Myocyte (in vitro differentiated cells): ENCODE measurements at places on chromosomes 7 and 10. TPM values are rescaled to one million over a fixed set of nuclear protein-coding genes. Genes with fewer than 3 reads are reported as not detected.

The ITIH5 gene
- total RNA-seq = not detected in 2 replicates

- DNase-seq = peak; percentile 99
Observed at GRCh38 chr7:138460176-138460648, at the start of gene TRIM24. Gene TRIM24 (plus strand): TSS chr7:138460259. CDS start chr7:138460549, 290 bp downstream.

- no peak for DNase-seq
Observed at GRCh38 chr7:98175260-98175940, 35.8 kb upstream of the BHLHA15 start.

DNA sequence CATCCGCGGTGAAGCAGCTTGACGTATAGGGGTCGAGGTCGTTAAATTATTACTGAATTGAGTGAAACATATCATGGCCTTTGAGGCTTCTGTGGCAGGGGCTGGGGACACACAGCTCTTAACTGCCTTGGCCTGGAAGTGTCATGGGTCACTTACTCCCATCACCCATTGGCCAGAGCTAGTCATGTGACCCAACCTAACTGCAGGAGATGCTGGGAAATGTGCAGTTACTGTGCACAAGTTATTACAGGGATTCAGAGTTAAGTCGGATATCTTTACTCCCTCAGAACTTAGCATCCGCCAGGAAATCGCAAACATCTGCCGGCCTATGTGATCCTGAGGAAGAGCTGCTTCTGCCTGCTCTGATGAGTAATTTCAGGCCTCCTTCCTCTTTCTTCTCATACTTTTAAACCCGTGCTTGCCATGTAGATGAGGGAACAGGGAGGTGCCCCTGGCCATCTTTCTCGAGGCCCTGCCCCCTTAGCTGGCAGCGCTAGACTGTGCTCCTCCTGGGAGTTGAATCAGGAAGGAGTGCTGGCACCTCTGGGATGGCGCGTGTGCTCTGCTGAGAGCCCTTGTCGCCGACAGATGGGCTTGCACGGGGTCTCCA is 203.6 kb downstream of the TCF7L2 start:
- DNase-seq = no peak

GRCh38 chr10:101666083-101666482 is 28.9 kb downstream of the FBXW4 start:
- DNase-seq = no peak

- no peak for DNase-seq
Observed at GRCh38 chr7:115135769-115136410, 214.0 kb downstream of the MDFIC start.

GRCh38 chr7:47335557-47336471 is 246.1 kb downstream of the TNS3 start:
- peak; percentile 98 for DNase-seq

DNA sequence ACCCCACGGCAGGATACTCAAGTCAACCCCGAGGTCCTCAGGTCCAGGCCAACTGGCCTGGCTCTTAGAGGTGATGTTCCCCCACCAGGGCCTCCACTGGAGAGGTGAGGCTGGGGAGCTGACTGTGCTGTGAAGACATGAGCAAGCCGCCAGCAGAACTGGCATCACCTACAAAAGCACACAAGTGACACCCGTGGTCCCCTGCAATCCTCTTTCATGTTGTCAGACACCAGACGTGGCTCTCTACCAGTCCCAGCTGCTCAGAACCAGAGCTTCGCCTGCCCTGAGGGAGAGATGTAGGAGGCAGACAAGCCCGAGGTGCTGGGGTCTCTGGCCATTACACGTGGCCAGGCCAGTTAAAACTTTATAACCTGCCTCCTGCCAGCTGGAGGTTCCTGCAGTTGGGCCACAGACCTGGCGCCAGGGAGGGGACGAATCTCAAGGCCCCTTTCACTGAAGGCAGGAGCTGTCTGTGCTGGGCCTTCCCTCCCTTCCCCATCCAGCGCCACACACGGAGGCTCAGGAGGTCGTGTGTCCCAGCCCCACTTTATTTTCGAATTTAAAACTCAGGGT is 2.2 kb downstream of the COMTD1 start:
- DNase-seq = no peak

The PRF1 gene
- total RNA-seq = not detected in 2 replicates

DNA sequence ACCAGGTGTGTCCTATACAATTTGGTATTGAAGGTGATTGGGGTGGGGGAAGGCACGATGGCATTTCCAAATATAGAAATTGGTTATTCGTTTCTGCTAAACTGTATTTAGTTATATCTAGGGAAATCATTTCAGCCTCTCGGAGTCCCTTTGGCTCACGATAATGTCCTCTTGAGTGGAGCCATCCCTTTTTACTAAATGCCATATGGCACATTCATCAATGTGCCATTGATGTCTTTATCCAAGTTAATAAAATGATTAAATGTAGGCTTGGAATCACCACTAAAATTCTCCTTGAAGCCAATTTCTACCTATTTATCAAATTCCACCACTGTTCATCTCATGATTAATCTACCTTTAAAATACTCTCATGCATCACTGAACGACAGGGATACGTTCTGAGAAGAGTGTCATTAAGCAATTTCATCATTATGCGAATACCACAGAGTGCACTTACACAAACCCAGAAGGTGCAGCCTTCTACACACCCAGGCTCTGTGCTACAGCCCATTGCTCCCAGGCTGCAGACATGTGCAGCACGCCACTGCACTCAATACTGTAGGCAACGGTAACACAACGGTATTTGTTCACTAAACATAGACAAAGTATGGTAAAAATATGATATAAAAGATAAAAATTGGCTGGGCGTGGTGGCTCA is 219.2 kb upstream of the C7orf33 start:
- DNase-seq = no peak

The FOXP2 gene
- total RNA-seq = 0.64 and 1.8 TPM in 2 replicates

DNA sequence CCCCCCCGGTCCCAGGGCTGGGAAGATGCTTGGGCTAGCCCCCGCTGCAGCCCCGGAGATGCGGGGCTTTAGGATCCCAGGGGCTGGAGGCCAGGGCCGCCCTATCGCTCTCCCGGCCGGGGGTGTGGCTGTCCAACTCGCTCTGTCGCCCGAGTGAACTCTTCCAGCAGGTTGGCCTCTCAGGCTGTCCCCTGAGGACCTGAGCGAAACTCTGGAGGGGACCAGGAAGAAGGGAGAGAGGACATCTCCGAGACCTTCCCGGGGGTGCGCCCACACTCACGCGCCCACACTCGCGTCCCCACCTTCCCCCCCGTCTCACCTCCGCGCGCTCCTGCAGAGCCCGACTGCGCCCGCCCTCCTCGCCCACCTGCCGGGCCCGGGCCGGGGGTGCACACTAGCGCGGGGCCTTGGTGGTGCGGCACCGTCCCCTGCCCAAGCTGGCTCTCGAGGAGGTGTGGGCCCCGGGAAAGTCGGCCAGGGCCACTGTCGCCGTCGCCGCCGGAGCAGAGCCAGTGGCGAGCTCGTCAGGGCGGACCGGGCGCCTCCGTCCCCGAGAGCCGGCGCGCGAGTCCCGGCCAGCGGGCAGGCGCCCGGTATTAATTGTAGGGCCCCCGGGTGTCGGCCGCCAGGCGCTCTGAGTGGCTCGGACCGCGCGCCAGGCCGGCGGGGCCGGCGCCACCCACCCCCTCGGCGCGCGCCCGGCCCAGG is 101.7 kb upstream of the SVIL start:
- DNase-seq = peak; percentile 37

GRCh38 chr10:73585327-73585726 is 5.8 kb downstream of the USP54 start:
- DNase-seq = peak; percentile 46

- DNase-seq = no peak
Observed at GRCh38 chr7:155437836-155438235, 20.1 kb upstream of the EN2 start.

The IKZF1 gene
- total RNA-seq = not detected in 2 replicates

The STK31 gene
- 0.05 TPM in 1 of 2 replicates, not detected in the other for total RNA-seq

DNA sequence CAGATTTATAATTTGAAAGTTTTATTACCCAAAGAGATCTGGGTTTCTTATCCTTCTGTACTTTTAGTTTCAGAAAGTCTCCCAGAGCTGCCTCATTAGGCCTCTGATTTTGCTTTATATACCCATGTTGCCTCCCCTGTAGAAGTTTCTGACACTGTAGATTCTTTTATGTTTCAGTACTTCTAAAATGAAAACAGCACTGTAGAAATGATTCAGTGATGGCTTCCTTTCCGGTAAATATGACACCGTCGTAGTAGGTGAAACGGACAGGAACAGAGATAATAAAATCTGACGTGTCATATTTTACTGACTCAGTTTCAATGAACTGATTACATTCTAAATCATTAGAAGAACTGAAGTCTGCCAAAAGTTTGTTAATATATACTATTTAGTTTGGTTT is 272.7 kb downstream of the TWIST1 start:
- DNase-seq = no peak

- no peak for DNase-seq
Observed at GRCh38 chr10:101569323-101569621, 18.8 kb downstream of the POLL start.

GRCh38 chr10:37856881-37857286 is 526 bp downstream of the ZNF248 start:
- DNase-seq = peak; percentile 18

GRCh38 chr10:24603333-24603732 is 120.4 kb downstream of the ARHGAP21 start:
- DNase-seq = peak; percentile 27

The NPFFR1 gene
- not detected in 2 replicates for total RNA-seq

The TMEM184A gene
- total RNA-seq = 0.32 and 2.8 TPM in 2 replicates

The FRMPD2 gene
- total RNA-seq = not detected in 2 replicates

DNA sequence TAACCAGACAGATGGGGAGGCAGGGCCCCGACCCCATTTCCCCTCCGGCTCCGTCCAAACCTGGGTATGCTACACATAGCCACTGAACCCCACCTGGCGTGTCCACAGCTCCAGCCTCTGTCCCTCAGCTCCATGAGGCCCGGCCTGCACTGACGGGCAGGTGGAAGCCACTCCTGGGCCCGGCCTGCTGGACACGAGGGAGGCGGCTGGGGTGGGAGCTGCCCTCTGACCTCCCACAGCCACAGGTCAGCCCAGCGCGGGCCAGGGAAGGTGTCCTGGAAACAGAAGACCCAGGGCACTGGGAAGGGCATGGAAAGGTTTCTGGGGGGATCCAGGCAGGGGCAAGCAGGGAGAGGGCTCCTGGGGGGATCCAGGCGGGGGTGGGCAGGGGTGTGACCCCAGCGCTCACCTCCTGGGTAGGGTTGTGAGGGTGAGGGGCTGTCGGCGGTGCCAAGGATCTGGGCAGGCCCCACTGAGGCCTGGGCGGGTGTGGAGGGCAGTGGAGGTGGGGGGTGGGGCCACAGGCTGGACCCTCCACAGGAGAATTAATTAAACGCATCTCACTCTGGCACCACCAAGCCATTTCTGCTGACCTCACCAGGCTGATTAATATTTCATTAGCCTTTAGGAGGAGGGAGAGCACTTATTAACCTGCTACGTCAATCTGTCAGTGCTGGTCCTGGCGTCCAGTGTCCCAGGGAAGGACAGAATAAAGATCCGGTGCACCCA is 108.9 kb downstream of the UNCX start:
- DNase-seq = no peak

The ADCY1 gene
- total RNA-seq = 0.40 and 0.62 TPM in 2 replicates

- DNase-seq = no peak
Observed at GRCh38 chr7:70681469-70682350, 450.2 kb upstream of the GALNT17 start.
